H1 (cell line): ENCODE measurements at places on chromosomes 4 and X.

- no peak for DNase-seq
Observed at GRCh38 chrX:15579778-15580747, 20.7 kb downstream of the ACE2 start.

- no peak for DNase-seq
Observed at GRCh38 chr4:6749340-6750171, 33.0 kb upstream of the KIAA0232 start.

DNA sequence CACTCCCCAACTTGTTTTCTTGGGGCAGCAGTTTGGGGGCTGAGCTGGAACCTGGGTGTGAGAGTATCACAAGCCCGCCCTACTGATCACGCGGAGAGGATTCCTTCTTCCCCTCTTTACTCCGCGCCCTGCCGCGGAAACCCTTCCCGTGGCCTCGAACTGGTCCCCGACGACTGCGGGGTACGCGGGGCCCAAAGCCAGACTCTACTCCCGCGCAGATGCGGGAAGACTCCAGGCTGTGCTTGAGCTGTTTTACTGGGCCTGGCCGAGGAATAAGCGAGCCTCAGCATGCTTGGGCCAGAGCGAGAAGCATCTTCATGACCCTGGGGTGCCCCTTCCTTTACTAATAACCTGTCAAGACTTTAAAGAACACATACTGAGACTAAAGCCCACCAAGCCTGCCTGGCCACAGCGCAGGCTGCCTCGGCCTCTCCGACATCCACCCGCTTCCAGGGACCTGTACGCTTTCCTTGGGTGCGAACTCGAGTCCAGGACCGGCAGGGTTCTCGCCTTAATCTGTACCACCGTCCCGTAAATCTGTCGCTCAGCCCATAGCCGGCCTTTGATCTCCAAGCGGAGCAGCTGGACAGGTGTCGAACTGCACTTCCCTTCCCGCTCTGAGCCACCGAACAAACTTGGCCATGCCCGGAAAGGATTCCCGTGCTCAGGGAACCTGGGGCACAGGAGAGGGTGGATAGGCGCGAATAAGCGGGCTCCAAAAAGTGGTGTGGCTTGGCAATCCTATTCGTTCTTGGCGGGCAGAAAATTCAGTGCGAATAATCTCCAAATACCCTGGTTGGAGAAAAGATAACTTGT lies 55.0 kb upstream of the TMEM33 start:
- DNase-seq = no peak

DNA sequence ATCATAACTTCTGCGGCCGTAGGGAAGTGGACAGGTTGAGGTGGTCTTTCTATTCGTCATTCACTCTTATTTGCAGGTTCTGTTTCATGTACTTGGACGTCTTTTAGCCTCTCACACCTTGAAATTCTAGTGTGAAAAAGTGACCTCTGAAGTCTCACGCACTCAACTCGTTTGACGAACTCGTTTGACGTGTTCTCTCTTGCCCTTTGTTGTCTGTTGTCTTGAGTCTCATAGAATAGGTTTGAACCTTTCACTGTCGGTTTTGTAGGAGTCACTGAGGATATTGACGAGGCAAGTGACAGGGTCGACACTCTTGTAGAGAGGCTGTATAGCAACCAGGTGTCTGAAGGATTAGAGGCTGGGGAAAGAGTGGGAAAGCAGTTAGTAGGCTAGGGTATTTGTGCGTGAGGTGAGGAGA lies 1.1 kb upstream of the PGRMC2 start:
- DNase-seq = no peak
